Endothelial cell (in vitro differentiated cells): ENCODE measurements at places on chromosomes 11 and 22. TPM values are rescaled to one million over a fixed set of nuclear protein-coding genes. Genes with fewer than 3 reads are reported as not detected.

FJX1 gene
- total RNA-seq: 34.3 TPM

KMT5B gene
- 46.8 TPM for total RNA-seq

DNA sequence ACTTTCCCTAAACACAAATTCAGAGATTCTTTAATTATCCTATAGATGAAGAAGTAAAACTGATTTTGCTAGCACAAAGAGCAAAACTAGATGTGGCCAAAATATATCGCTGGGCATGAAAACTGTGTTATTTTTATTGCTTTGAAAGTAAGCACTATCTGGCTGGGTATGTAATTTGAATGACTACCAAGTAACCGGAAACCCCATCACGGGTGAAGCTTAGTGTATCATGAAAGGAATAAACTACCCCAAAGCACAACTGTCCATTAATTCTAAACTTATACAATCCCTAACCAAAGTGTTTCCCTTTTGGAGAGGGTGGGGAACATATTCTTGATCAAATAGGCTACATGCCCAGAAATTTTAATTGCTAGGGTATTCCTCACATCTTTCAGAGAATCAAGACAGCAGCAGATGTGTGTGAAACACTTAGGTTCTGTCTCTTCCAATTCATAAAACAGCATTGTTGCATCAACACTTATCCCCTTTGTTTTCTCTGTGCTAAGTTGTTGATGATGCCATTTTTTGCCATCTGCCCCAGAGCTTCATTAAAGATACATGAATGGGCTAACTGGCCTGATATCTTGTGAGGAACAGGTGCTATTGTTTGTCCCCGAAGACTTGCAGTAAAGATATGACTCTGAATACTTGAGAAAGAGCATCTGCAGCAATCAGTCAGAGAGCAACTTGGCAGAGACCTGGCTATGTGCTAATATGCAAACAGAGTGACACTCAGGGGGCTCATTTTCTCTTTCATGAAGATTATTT lies 238.2 kb downstream of the SOX6 start:
- H3K36me3 ChIP-seq: no peaks in the 10 kb centered on the region
- no peaks in the 10 kb centered on the region for H3K27me3 ChIP-seq
- no peak overlapping the region for H3K27ac ChIP-seq
- H3K4me3 ChIP-seq: no peak overlapping the region
- H3K4me1 ChIP-seq: no peaks in the 10 kb centered on the region

DNA sequence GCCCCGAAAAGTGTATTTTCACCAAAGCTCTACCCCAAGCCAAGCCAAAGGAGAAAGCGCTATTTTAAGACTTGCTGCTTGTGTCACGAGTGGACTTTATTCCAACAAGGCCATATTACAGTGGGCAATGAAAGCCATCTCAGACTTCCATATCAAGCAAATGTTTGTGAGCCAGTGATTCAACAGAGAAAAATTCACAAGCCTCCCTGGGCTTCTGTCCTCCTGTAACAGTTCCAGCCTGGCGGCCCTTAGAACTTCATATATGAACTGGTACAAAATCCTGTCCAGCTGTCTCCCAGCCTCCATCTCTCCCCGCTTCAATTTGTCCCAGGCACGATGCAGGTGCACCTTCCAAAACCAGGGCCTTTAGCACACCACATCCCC lies 11.2 kb downstream of the LARGE1 start:
- H3K27me3 ChIP-seq: peaks cover 2% of the 10 kb centered on the region
- H3K4me3 ChIP-seq: no peak overlapping the region
- H3K4me1 ChIP-seq: peaks cover 5% of the 10 kb centered on the region
- no peaks in the 10 kb centered on the region for H3K36me3 ChIP-seq

DNA sequence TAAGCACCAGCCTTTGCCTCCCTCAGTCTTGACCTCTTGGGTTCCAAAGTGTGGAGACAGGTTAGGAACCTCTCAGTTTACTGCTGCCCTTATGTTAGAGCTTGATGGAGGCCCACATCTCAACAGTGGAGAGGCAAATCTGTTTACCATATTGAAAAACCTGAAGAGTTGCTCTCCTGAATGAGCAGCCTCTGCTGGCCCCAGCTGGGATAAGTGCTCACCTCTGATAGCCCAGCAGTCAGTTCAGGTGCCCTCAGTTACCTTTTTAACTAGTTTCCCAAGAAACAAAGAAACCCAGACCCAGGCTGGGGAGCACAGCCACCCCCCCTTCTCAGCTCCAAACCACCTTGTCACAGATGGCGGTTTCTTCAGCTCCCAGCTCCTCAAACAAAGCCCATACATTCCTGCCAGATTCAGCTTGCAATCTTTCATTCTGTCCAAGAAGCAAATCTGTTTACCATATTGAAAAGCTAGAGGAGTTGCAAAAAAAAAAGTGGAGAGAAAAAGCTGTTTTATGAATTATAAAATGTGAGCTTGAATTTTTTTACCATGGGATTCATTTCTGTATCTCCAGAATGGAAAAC lies 57.2 kb downstream of the PPFIBP2 start:
- peaks cover 9% of the 10 kb centered on the region for H3K27me3 ChIP-seq
- no peak overlapping the region for H3K4me3 ChIP-seq
- DNase-seq: no peak

OVCH2 gene
- total RNA-seq: 0.85 TPM

DNA sequence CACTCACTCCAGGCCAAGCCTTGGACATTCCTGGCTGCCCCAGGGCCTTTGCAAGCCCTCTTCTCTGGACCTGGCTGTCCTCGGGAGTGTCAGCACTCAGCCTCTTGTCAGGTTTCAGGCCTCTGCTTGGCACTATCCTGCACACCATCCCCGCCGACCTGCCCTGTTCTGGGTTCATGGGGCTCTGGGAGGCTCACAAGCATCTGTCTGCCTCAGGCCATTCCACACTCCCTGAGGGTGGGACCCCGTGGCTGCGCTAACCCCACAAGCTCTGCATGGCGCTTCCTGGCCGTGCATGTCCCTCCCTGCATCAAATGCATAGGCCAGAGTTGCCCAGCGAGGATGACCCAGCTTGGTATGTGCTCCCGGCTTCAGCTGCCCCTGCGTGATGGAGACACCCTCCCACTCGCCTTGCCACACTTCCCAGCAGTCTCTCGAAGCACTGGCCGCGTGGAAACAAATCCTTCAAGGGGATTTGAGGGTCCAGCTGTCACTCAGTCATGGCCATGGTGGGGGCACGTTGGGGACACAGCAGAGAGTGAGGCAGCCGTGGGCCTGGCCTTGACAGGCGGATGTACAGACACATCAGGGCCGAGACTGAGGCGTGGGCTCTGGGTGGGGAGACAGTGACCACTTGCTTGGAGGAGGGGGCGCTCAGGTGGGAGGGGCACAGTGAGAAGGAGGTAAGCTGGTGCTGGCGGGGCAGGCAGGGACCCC lies 87.3 kb downstream of the KCNQ1 start:
- H3K27ac ChIP-seq: no peak overlapping the region
- peaks cover 7% of the 10 kb centered on the region for H3K27me3 ChIP-seq
- H3K4me1 ChIP-seq: peaks cover 18% of the 10 kb centered on the region
- H3K4me3 ChIP-seq: peak overlapping the region; percentile 37
- no peak for DNase-seq

- H3K27ac ChIP-seq: no peak overlapping the region
- no peaks in the 10 kb centered on the region for H3K4me1 ChIP-seq
These were observed 73.5 kb upstream of the THY1 start for GRCh38 chr11:119496469-119496868.

CDC42EP1 gene
- 51.2 TPM for total RNA-seq

DNA sequence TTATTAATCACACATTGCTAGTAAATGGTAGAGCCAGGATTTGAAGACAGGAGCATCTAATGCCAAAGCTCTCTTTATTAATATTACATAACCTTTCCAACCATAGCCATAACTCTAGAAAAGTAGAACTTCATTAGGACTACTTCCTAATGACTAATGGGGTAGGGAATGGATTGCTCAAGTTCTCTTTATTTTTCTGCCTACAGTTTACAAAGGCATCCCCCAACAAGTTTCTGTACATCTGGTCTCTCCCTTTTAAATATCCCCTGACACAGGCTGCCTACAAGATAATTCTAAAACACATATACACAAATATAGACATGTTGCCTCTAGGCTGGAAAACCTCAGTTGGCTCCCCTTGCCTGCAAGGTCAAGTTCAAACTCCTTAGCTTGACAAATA lies 534.9 kb downstream of the SOX6 start:
- no peak overlapping the region for H3K27ac ChIP-seq
- peaks cover under 1% of the 10 kb centered on the region for H3K27me3 ChIP-seq
- H3K4me3 ChIP-seq: no peak overlapping the region
- no peaks in the 10 kb centered on the region for H3K36me3 ChIP-seq
- no peak for DNase-seq

- no peak for DNase-seq
- H3K4me3 ChIP-seq: no peak overlapping the region
- no peaks in the 10 kb centered on the region for H3K36me3 ChIP-seq
- no peaks in the 10 kb centered on the region for H3K27me3 ChIP-seq
These were observed 155.4 kb upstream of the ANO5 start for GRCh38 chr11:22037505-22037904.

GRCh38 chr22:38947321-38948140 lies 9.9 kb upstream of the APOBEC3A start:
- no peak overlapping the region for H3K4me3 ChIP-seq
- H3K4me1 ChIP-seq: peaks cover 4% of the 10 kb centered on the region
- H3K27ac ChIP-seq: no peak overlapping the region

GRCh38 chr11:106092446-106092845 lies 15.0 kb downstream of the AASDHPPT start:
- H3K27me3 ChIP-seq: no peaks in the 10 kb centered on the region
- H3K36me3 ChIP-seq: peaks cover 6% of the 10 kb centered on the region
- H3K27ac ChIP-seq: no peak overlapping the region
- H3K4me3 ChIP-seq: no peak overlapping the region

DNA sequence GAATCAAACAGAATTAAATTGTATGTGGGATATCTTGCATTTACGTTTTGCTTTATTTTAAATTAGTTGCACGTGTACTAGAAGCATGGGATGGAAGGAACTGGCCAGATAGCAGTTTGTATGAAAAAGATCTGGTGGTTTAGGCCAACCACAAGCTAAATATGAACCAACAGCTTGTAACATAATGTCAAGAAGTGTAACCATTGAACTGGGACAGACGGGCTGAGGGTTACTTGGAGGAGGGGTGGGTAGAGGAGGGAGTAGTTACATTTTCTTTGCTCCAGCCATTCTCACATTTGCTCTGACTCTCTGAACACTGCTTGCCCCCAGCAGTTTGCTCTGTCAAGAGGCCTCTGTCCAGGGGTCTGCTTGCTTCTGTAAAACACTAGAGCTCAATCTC lies 31.7 kb upstream of the CXCR5 start:
- H3K27me3 ChIP-seq: no peaks in the 10 kb centered on the region
- no peak overlapping the region for H3K27ac ChIP-seq
- no peak overlapping the region for H3K4me3 ChIP-seq
- no peaks in the 10 kb centered on the region for H3K4me1 ChIP-seq
- H3K36me3 ChIP-seq: no peaks in the 10 kb centered on the region

MS4A1 gene
- not detected for total RNA-seq

ZNF280B gene
- total RNA-seq: 6.8 TPM

DNA sequence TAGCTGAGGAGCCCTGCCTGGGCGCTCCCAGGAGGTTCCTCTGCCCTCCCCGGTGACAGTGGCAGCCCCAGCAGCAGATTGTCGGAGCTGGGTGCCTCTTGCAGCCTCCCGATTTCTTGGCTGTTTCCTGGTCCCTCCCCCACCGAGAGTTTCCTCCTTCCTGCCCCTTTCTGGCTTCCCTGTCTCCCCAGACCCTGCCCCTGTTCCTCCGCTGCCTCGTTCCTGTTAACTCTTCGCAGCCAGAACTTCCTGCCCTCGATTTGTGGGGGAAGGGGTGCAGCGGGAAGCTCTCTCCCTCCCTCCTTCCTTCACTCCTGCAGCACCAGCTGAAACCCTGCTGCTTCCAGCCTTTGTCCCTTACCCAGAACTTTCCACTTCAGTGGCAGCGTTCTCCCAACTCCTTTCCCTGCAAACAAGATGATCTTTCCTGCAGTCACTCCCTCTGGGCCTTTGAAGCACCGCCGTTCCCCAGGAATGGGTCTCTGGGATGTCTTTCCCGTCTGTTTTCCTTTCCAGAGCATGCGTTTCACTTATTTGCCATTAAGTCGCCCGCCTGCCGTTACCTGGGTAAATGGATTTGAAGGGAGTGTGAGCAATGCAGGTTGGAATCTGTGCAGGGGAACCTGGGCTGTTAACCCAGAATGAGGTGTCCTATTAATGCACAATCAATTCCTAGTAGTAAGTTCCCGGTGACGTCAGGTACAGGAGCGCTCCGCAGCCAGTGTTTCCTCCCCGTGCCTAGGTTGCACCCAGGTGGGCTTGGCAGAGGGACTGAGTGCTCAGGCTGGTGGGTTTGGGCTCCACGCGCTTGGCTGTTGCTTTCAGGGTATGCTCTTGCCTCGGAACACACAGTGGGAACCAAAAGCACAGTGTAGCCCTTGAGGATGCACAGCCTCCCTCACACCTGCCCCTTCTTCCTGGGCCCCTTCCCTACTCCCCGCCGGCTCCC lies 4.3 kb downstream of the GRK2 start:
- peak overlapping the region; percentile 87 for H3K4me3 ChIP-seq
- peak; percentile 67 for DNase-seq
- H3K4me1 ChIP-seq: peaks cover 62% of the 10 kb centered on the region
- H3K36me3 ChIP-seq: peaks cover 12% of the 10 kb centered on the region
- peak overlapping the region; percentile 92 for H3K27ac ChIP-seq

- no peak for DNase-seq
- H3K4me1 ChIP-seq: peaks cover 5% of the 10 kb centered on the region
- peaks cover 2% of the 10 kb centered on the region for H3K27me3 ChIP-seq
- H3K27ac ChIP-seq: no peak overlapping the region
These were observed 33.4 kb upstream of the HORMAD2 start for GRCh38 chr22:30046716-30047363.

H19 gene
- total RNA-seq: not detected

DNA sequence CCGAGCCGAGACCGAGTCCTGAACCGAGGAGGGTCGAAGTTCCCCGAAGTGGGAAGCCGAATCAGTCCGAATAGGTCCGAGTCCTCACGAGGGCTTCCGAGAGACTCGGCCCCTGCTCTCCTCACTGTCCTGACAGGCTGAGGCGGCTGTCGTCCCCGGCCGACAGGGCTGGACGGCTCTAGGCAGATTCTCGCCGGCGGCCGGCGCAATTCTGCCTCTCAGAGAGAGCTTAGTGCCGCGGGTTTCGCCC lies 191 bp upstream of the DEAF1 start:
- H3K4me3 ChIP-seq: peak overlapping the region; percentile 86
- peaks cover 13% of the 10 kb centered on the region for H3K27me3 ChIP-seq
- H3K27ac ChIP-seq: peak overlapping the region; percentile 87
- peaks cover 20% of the 10 kb centered on the region for H3K36me3 ChIP-seq

- H3K36me3 ChIP-seq: peaks cover 7% of the 10 kb centered on the region
- H3K4me3 ChIP-seq: no peak overlapping the region
- no peak for DNase-seq
- no peaks in the 10 kb centered on the region for H3K4me1 ChIP-seq
- H3K27me3 ChIP-seq: peaks cover 9% of the 10 kb centered on the region
- no peak overlapping the region for H3K27ac ChIP-seq
These were observed 269.1 kb downstream of the TBC1D22A start for GRCh38 chr22:47031628-47031915.

GRCh38 chr22:20229916-20230775 lies 38.0 kb downstream of the RTN4R start:
- peaks cover 6% of the 10 kb centered on the region for H3K27me3 ChIP-seq
- no peak overlapping the region for H3K27ac ChIP-seq
- H3K4me3 ChIP-seq: no peak overlapping the region
- no peak for DNase-seq
- H3K36me3 ChIP-seq: peaks cover 5% of the 10 kb centered on the region
- H3K4me1 ChIP-seq: peaks cover 2% of the 10 kb centered on the region

ENTHD1 gene
- not detected for total RNA-seq

OTUB1 gene
- total RNA-seq: 69.8 TPM

GRCh38 chr11:1342946-1343345 lies 33.5 kb upstream of the TOLLIP start:
- H3K4me1 ChIP-seq: no peaks in the 10 kb centered on the region
- peaks cover 4% of the 10 kb centered on the region for H3K36me3 ChIP-seq
- no peak overlapping the region for H3K27ac ChIP-seq
